ENCODE measurements at places on chromosomes 1 and 21.

- DNase-seq = no peak
Observed at GRCh38 chr1:150362721-150363425, 1.1 kb upstream of the RPRD2 start.

- DNase-seq = no peak
Observed at GRCh38 chr1:42280821-42281220, 54.2 kb downstream of the FOXJ3 start.

DNA sequence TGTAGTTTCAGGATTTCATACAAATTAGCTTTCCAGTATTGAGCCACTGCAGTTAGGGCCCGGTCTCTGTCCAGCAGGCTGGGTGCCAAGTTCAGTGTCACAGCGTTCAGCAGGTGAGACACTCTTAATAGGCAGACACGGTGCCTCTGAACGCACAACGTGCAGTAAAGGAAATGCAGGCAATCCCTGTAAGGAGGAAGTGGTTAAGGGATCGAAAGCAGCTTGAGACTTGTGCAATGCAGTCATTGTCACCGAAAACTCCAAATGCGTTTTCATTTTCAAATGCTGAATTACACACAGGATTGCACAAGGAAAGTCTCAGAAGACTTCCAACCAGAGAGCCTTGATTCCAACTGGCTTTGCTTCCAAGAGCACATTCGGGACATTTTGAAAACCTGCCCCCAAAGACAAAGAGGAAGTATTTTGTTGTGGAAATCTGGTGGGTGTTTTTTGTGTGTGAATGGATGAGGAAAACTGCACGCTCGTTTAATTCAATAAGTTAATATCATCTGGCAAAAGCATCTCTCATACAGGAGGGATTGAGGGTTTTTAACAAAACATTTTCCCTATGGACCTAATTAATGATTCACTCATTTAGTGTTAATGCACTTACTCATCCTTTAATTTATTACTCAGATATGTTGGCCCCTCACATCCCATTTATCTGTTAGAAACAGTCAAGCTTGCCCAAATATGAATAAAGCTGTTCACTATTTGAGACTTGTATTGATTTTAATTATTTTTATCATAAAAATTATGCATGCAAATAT is 61.6 kb downstream of the PTGS2 start:
- DNase-seq = peak; percentile 29

DNA sequence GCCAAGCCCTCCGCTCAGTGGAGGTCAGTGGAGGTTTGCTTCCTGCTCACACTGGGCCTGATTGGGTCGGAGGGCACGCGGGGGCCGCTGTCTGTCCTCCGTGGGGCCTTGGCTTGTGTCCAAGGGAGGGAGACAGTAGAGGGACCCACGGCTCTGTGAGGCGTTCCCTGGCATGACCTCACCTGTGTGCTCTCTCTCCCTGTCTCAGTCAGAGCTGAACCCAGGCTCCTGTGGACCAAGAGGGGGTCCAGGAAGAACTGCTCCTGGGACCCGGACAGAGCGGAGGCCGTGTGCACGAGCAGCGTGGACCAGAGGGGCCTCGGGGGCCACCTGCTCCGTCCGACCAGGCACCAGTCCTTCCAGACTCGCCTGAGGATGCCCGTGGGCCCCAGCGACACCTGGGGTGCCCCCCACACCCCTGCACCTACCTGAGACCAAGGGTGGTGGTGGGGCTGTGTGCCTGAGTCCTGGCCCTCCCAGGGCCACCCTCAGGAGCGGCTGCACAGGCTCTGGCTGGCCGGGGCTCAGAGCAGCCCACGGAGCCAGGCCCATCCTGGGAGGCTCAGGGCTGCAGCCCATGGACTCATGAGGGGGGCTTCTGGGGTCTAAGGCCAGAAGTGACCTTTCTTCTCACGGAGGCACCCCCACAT is 13.3 kb upstream of the TTLL10 start:
- no peak for DNase-seq

DNA sequence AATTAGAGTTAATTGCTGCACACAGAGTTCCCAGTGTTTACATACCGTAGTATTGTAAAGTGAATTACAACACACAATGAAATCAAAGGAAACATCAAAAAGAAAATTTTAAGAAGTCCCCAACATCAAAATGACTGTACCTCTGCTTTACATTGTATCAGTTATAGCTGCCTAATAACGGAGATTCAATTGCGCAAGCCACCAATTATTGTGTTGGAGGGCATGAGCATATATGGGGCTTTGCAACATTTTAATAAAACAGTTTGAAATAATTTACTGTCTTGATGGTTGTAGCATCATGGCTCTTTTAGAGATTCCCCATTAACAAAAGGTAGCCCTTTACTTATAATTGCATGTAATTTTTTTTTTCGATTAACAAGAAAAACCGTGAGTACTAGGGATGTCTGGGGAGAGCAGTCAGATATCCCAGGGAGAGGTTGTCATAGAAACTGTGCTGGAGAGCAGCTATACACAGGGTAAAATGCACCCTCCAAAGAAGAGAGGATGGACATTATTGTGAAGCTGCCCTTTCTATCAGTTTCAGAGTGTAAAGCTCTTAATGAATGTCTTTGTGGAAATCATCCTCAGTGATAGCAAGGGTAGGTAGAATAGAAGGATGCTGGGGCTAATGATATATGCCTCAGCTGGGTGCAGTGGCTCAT is 55.9 kb upstream of the BTG3 start:
- no peak for DNase-seq
